B cell (primary cell): ENCODE measurements at places on chromosomes 5 and 9.

DNA sequence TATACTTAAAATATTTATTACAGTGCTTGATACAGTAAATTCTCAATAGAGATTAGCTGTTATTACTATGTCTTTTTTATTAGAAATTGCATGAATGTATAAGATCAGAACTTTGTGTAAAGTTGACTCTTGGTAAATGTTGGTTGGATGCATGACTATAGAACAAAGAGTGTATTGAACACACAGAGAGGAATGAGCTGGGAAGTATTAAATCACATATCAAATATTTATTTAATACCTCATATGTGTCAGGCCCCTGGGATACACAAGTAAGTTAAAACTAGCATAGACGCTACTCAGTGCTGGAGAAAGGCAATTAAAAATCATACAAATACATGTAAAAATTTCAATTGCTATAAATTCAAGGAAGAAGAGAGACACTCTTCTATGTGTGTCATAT lies 550.7 kb upstream of the TLE4 start:
- no peak for DNase-seq

GRCh38 chr5:125298746-125299379 lies 552.4 kb upstream of the ZNF608 start:
- no peak for DNase-seq

DNA sequence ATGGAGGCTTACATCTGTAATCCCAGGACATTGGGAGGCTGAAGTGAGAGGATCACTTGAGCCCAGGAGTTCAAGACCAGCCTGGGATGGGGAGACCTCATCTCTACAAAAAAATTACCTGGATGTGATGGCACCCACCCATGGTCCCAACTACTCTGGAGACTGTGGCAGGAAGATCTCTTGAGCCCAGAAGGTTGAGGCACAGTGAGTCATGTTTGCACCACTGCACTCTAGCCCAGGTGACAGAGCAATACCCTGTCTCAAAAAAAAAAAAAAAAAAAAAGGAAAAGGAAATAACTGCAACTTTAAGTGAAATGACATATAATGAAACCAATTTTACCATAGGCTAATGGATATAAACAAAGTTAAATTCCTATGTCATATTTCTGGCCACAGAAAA lies 152.1 kb upstream of the DHFR start:
- no peak for DNase-seq

DNA sequence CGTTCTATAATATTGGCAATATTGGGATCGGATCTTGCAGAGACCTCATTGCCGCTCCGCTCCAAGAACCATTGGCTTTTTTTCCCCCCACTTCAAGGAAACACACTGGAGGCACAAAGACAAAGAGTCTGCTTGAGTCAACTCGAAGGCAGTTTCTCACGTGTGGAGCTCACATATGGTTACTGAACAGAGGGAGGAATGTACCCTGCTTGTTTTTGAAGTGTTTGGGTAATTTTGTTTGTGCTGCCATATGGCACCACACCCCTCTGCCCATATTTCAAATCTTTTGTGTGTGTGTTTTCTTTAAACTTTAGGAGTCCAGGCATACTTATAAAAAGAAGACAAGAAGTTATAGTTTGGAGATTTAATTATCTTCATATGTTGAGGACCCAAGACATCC lies 595.9 kb downstream of the DTWD2 start:
- no peak for DNase-seq

DNA sequence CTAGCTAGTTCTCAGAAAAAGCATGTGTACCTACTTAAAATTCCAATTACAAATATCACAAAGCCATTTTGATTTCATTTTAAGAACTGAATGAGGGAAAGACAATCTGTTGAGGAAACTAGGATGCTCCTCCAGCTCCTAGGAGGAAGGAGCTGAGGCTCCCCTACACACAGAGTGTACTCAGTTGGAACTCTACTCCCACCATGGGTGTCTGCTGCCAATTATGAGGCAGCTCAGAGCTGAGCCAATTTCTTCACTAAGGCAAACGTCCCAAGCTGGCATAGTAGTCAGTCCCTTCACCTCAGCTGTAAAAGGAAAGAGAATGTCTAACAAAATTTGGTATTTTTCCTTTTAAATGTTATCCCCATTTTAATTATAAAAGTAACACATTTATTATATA lies 300.0 kb upstream of the TRPC7 start:
- DNase-seq: no peak

DNA sequence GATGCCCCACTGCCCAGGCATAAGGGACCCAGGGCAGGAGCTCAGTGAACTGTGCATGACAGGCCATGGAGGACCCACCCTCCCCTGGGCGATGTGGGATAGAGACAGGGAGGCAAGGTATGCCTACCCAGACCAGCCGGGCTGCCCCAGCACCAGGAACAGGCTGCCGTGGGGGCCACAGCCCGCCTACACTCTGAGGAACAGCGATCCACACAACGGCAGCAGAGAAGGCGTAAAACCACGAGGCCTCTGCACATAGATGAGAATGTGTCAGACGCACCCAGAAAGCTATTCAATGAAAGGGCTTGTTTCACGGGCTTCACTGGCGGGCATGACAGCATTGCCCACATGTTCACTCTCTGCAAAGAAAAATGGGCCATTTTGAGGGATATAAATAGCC lies 49.5 kb downstream of the SEMA4D start:
- no peak for DNase-seq

- DNase-seq: no peak
Measured at GRCh38 chr5:68428231-68428811, 212.8 kb downstream of the PIK3R1 start.

GRCh38 chr9:98236901-98237487 lies 18.5 kb downstream of the TBC1D2 start:
- DNase-seq: no peak
